Uterus (tissue), 4 donors: ENCODE measurements at places on chromosomes 12 and 14.

DNA sequence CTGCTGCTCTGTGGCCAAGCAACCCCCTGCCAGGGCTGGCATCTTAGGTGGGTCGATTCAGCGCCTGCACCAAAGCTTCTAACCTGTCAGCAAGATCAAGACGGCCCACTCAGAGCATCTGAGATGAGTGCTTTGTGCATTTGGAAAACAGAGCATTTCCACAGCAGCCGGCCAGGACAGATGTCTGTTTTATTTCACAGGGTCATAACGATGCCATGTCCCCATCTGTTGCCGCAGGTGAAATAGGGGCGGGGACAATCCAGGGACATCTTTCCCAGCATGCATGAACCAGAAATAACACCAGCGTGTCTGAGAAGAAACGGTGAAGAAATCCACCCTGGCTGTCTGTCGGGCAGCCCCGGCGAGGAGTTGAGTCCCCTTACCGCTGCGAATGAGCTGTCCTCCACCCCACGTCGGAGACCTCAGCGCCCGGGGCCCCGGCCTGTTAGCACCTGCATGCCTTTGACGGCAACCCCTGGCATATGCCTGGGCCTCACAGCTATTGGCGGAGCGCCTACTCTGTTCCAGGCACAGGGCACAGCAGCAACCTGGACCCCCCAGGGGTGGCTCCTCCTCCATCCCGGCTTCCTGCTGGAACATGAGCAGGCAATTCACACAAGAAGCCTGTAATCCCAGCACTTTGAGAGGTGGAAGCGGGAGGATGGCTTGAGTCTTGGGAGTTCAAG, 30.6 kb upstream of the ULK1 start:
- no peak for DNase-seq

- no peak for DNase-seq
These were observed 453.9 kb downstream of the ADAMTS20 start for GRCh38 chr12:43098071-43098470.

GRCh38 chr12:76417116-76417515, 68.9 kb upstream of the BBS10 start:
- no peak for DNase-seq

- no peak for DNase-seq
These were observed 49.5 kb downstream of the SUPT16H start for GRCh38 chr14:21334202-21334906.

GRCh38 chr14:100084591-100084990, 19.4 kb downstream of the EVL start:
- DNase-seq: no peak

DNA sequence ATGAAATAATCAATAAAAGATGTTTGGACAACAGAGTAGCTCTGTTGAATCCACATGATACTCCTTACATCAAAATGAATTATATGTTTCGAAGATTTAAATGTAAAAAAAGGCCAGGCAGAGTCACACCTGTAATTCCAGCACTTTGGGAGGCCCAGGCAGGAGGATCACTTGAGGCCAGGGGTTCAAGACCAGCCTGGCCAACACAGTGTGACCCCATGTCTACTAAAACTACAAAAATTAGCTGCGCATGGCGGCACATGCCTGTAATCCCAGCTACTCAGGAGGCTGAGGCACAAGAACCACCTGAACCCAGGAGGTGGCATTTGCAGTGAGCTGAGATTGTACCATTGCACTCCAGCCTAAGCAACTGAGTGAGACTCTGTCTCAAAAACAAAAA, 14.8 kb downstream of the CEP290 start:
- DNase-seq: no peak

GRCh38 chr12:99137124-99137855, 492.2 kb downstream of the APAF1 start:
- DNase-seq: no peak

DNA sequence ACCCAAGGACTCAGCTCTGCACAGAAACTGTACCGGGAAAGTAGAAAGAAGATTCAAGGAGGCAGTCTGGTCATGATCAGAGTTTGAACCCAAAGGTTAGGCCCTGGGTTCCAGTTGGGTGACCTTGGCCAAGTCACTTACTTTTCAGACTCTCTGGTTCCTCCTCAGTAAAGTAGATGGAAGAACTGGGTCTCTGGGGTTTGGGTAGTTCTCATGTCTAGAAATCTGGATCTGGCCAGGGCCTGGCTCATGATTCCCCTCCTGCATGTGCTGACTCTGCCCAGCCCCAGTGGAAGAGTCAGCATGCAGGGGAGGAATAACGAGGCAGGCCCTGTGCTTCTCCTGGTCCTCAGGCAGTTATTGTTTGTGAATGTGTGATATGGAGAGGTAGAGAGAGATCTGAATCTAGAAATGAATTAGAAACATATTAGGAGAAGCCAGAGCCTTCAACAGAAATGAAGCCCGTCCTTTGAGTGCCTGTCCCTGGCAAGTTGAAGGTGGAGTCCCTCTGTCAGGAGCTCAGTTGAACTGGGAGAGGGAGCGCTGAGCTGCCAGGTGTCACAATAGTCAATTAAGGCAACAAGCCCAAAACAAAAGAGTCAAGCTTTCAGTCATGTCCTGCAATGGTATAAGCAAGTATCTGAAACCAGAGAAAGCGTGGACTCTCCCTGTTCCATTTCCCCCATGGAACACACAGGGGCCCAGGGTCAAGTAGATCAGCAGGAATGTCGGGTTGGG, 131.3 kb upstream of the HIF1A start:
- DNase-seq: no peak

GRCh38 chr14:57245941-57246340, 22.8 kb downstream of the EXOC5 start:
- no peak for DNase-seq
